Activated CD8-positive, alpha-beta memory T cell treated with anti-CD3 and anti-CD28 coated beads for 1 hour (primary cell): ENCODE measurements at places on chromosomes 5 and 9.

- DNase-seq, result no peak
Measured at GRCh38 chr9:3893519-3893918, 367.7 kb upstream of the RFX3 start.

DNA sequence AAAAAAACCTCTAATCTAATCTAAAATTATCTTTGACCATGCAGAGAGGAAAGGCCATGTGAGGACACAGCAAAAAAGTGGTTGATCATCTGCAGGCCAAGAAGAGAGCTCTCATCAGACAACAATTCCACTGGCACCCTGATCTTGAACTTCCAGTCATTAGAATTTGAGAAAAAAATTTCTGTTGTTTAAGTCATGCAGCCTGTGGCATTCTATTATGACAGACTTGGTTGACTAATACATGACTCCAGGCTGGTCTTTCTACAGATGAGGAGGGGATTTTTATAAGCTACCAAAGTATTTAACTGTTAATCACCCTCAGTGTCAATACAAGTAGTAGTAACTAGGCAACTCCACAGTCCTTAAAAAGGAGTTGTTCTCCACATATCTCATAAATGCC, 358.5 kb upstream of the RGMB start:
- no peak for DNase-seq

DNA sequence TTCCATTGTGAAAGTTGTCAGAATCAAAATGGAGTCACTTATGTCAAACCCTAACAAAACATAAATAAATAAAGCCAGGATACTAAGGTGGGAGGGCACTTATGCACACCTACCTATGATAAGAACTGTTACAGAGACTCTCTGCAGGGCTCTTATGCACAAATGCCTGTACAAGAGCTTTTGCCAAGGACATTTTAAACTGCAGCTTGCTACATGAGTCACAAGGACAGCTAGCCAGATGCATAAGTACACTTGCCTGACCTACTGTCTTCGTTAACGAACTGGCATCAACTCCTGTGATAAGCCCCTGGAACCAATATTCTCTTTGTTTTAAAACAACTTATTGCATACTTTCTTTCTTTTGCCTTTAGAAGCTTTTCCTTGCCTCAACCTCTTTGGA, 152.9 kb upstream of the SPEF2 start:
- no peak for DNase-seq

GRCh38 chr9:73548201-73548600, 396.5 kb downstream of the ANXA1 start:
- no peak for DNase-seq

DNA sequence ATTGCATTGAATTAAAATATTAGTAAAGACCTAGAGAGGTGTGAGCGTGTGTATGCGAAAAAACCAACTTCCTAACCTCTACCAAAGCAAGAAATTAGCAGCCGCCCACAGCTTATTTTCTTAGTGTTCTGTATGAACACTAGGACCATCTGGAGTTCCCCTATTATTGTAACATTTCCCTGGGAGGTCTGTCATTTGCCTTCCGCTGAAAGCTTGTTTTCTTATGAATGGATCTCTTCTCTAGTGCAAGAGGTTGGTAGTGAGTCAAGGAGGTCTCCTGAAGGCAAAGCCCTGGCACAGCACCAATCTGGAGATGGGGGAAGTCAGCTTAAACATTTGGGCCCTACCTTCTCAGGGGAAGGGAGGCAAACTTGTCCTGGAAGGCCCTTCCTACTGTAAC, 10.8 kb downstream of the TNFSF8 start:
- no peak for DNase-seq
